ENCODE measurements at places on chromosomes 3 and 15. TPM values are rescaled to one million over a fixed set of nuclear protein-coding genes. Genes with fewer than 3 reads are reported as not detected.

Gene HRG
- not detected for polyA plus RNA-seq

Gene CISH
- polyA plus RNA-seq, result 21.9 TPM

Gene CEMIP
- polyA plus RNA-seq, result 2.2 TPM

Gene DOCK3
- polyA plus RNA-seq, result 0.04 TPM

- DNase-seq, result no peak
Observed at GRCh38 chr3:111366515-111366914, 175.5 kb upstream of the CD96 start.

DNA sequence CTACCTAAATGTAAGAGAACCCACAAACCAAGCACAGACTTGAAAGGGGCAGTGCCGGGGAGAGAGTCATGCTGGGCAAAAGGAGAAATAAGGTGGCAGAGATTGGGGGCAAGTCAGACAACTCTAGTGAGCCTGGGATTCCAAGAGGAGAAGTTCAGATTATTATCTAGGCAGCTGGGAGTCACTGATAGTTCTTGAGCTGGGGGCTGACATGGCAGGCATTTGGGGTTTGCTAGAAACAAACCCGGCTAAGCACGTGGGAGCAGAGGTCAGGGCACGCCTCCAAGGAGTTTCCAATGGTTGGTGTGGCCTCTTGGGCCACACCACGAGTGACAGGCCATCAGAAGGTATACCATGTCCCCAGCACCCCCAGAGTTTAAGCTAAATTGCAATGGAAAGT, 27.6 kb downstream of the SLC6A6 start:
- no peak for DNase-seq

DNA sequence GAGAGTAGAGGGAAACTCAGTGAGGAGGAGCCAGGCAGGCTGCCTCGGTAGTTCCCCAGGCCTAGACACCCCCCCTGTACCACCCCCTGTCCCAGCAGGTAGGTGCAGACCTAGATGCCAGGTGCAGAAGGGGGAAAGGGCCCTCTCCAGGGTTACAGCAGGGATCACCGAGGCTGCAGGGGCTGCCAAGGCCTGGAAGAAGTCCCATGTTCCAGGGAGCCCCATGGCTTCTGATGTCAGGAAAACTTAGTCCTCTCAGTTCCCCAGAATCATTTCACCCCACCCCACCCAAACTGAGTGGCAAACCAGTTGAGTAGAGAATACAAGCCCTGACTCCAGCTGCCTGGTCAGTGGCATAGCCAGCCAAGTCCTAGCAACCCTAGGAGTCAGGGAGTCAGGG, 7.4 kb upstream of the SEMA3B start:
- peak; percentile 36 for DNase-seq

DNA sequence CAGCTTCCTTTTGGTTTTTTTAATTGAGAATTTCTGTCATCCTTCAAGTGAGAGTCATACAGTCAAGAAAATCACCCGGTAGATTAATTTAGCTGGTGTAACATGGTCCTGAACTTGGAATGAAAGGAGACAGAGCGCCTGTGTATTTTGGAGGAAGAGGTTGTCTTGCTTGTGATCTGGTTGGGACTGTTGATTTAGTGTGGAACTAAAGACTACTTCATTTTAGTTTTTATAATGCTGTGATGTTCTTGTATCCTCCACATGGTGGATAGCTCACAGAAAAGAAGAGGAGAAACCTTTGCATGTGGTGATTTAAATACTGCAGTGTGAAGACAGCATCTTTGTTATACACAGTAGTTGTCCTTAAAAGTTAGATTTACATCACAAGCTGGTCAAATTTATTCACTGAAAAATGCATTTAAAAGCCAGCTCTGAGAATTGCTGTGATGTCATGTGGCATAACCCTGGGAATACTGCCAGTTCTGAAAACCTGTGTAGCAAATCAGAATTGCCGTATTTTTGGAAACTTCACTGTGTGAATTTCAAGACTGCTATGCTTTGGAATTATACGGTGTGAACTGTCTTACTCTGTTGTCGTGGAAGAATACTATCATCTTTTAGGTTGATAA, 268.5 kb downstream of the PTPRG start:
- DNase-seq, result no peak
